ENCODE measurements at places on chromosomes 12 and 14. TPM values are rescaled to one million over a fixed set of nuclear protein-coding genes. Genes with fewer than 3 reads are reported as not detected.

The AQP5 gene
- total RNA-seq: not detected

The P3H3 gene
- 32.2 TPM for total RNA-seq

DNA sequence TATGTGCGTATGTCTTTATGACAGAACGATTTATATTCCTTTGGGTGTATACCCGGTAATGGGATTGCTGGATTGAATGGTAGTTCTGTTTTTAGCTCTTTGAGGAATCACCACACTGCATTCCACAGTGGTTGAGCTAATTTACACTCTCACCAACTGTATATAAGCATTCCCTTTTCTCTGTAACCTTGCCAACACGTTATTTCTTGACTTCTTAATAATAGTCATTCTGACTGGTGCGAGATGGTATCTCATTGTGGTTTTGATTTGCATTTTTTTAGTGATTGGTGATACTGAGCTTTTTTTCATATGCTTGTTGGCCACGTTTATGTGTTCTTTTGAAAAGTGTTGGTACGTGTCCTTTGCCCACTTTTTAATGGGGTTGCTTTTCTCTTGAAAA, 49.7 kb downstream of the FRS2 start:
- no peak for DNase-seq

- no peak for DNase-seq
Observed at GRCh38 chr14:39023939-39024871, 78.8 kb downstream of the SEC23A start.

DNA sequence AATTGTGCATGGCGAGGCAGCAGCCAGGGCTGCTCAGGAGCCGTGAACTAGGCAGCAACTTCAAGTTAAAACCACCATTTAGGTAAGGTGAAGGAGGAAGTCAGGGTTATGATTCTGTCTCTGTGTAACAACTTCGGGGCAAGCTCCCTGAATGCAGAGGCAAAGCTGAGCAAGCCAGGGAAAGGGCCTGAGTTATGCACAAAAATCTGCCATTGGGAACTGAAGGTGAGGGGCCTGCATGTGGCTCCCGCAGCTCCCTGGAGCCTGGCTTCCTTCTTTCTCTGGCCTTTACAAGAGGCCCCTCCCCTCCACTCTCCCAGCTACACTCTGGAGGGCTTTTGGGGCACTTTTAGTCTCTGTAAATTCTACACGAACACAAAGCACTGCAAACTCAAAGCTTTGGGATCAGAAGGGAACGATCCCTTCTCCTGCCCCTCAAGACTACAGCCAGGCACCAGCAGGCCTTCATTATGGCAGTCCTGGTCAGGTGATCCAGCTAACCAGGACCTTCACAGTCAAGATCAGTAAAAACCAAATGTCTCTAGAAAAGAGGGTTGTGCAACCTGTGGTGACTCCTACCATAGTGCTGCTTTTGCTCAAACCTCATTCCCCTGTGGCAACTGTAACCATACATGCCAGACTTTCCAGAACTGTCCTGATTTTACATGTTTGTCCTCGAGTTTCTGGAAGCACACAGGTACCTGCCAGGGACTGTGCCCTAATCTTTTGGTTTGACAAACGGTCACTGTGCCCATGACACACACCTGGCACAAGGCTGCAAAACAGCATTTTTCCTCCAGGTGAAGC, 67.2 kb upstream of the PTGR2 start:
- DNase-seq: no peak

- no peak for DNase-seq
Observed at GRCh38 chr12:106291342-106291741, 11.2 kb upstream of the TCP11L2 start.

- no peak for DNase-seq
Observed at GRCh38 chr12:4164559-4165558, 108.7 kb upstream of the CCND2 start.

- DNase-seq: no peak
Observed at GRCh38 chr14:73713206-73713802, 880 bp downstream of the PNMA1 start.

DNA sequence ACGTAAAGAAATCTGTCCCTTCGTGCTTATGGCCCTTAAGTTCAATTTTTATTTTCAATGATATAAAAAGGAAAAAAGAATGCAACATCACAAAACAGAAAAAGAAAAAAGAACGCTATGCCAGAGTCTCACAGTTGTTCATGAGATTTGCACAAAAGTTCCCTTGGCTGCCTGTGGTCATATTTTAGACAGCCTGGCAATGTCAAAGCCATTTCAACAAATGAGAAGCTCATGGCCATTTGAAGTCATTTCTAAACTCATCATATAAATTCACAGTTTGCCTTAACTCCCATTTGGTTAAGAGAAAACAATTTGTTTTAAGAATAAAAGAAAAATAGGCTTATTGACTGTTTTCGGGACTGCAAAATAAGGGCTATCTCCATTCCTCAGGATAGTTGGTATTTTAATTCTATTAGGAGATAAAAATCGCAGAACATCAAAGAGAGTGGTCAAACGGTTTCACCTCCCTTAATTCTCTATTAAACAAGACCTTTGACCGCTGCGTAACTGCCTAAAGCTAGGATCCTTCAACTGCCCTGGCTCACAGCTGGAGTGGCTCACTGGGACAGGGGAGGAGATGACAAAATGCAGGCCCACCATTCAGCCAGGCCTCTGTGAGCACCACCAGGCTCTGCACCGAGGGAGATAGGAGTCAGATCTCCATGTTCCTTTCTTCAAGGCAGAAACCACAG, 119.2 kb upstream of the DAAM1 start:
- DNase-seq: no peak

- DNase-seq: no peak
Observed at GRCh38 chr14:102544747-102545460, 35.3 kb upstream of the ANKRD9 start.

- DNase-seq: no peak
Observed at GRCh38 chr12:50637870-50638481, 125.9 kb upstream of the ATF1 start.

Data from HCT116 (cell line).